Activated gamma-delta T cell treated with anti-CD3 and anti-CD28 coated beads, Interleukin-2, amount 50 U/mL, for 16 hours (primary cell): ENCODE measurements at places on chromosomes 4 and X.

DNA sequence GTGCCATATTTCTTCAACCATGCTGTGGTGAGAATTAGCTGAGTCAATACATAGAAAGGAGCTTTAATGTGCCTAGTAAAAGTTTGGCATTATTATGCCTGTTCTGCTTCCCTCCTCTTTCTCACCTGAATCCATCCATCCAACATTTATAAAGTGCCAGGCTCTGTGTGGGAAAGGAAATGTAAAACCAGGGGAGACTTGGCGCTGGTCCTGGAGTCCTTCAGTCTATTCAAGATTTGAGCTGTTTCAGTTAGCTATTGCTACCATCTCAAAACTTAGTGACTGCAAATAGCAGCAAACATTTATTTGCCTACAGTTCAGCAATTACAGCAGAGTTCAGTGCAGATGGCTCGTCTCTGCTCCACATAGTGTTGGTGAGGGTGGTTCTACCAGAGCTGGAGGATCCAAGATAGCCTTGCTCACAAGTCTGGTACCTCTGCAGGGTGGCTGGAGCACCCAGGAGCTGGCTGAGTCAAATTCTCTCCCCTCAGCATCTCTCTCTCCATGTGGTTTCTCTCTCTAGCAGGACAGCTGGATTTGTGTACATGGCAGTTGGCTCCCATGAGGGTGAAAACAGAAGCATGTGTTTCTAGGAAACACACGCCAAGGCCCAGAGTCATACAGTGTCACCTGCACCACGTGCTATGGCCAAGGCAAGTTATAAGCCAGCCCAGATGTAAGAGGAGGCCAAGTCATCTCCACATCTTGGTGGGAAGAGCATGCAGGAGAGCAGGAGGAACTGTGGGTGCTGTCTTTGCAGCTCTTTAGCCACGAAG, 77.3 kb downstream of the FHDC1 start:
- no peak for DNase-seq

GRCh38 chr4:33052241-33052640, 2332.1 kb downstream of the PCDH7 start:
- no peak for DNase-seq

GRCh38 chr4:93751411-93751810, 77.1 kb upstream of the ATOH1 start:
- DNase-seq, result no peak

- no peak for DNase-seq
These were observed 523.2 kb upstream of the IGFBP7 start for GRCh38 chr4:57633212-57633859.

DNA sequence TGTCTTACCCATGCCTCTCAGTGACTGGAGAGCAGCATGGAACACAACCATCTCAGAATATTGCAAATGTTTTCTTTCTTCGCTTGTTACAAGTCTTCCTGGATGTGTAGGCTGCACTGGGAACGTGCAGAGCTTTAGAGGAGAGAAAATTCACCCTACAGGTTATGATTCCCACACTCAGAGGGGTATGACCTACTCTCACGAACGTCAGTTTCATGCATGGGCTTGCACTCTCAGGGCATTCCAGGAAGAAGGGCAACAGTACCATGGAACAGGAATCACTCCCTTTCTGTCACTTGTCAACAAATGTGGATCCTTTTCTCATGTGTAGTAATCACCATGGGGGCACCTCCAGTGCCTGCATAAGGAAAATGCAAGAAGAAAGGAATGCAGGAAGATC, 75.8 kb downstream of the NBDY start:
- DNase-seq, result no peak

DNA sequence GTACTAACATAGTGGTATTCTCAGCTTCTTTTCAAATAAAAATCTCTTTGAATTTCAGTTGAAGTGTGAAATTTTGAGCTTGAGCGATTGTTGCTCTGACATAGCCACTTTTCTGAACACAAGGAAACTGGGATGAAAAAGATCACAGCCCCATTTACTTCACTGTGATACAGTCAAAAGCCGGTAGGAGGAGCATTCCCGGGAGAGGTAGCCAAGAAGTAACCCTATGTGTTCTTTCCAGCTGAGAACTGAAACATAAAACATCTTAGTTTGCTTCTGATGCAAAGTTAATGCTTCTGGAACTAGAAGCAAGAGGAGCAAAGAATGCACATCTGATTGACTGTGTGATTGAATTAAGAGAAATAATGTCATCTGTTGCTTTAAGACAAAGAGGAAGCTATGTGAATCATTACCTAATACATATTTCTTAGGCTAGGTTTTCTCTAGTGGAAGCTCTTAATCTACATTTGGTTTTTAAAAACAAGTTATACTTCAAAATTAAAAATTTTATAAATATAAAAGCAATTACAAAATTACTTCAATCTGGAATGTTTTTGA, 88.3 kb upstream of the UNC5C start:
- no peak for DNase-seq

- no peak for DNase-seq
These were observed 129.8 kb downstream of the UGT8 start for GRCh38 chr4:114728426-114728825.

- no peak for DNase-seq
These were observed 12.4 kb upstream of the LONRF3 start for GRCh38 chrX:118961866-118962560.

DNA sequence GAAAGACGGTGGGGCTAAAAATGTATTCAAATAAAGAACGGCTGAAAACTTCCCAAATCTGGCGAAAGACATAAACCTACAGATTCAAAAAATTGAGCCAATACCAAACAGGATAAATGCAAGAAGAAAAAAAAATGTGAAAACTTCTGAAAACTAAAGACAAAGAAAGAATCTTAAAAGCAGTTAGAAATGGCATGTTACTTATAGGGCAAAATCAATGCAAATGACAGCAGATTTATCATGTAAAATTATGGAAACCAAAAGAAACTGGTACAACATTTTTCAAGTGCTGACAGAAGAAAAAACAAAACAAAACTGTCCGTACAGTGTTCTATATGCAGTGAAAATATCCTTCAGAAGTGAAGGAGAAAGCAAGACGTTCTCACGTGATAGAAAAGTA, 239.0 kb downstream of the PDGFC start:
- DNase-seq, result no peak

DNA sequence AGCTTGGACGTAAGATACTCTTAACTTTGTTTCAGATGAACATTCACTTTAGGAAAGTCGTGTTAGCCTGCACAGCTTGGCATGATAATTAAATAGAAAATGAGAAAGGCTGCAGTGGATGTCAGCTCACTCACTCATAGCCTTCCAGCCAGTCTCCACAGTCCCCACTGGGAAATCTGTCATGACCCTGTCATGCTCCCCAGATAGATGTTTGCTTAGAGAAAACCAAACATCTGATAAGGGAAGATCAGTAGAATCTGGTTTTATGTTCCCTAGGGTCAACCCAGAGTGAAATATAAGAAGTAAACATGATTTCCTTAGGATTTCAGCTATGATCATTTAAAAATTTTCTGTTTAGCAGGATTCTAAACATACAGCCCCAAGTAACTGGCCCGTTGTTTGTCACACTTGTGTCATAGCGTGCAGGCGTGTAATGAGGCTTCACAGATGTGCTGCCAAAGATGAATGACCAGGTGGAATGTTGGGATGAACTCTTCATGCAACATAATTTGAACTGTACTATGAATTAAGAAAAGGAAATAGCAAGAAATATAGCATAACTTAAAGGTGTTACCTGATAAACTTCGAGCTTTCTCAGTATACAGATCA, 180.1 kb downstream of the BANK1 start:
- no peak for DNase-seq

GRCh38 chr4:76401654-76402053, 19.3 kb downstream of the CCDC158 start:
- no peak for DNase-seq

GRCh38 chrX:19955306-19955705, 35.6 kb downstream of the BCLAF3 start:
- DNase-seq, result no peak
